GDM1 (cell line): ENCODE measurements at places on chromosomes 4 and X.

GRCh38 chr4:2292646-2293108 is 30.8 kb upstream of the MXD4 start:
- no peak for DNase-seq

DNA sequence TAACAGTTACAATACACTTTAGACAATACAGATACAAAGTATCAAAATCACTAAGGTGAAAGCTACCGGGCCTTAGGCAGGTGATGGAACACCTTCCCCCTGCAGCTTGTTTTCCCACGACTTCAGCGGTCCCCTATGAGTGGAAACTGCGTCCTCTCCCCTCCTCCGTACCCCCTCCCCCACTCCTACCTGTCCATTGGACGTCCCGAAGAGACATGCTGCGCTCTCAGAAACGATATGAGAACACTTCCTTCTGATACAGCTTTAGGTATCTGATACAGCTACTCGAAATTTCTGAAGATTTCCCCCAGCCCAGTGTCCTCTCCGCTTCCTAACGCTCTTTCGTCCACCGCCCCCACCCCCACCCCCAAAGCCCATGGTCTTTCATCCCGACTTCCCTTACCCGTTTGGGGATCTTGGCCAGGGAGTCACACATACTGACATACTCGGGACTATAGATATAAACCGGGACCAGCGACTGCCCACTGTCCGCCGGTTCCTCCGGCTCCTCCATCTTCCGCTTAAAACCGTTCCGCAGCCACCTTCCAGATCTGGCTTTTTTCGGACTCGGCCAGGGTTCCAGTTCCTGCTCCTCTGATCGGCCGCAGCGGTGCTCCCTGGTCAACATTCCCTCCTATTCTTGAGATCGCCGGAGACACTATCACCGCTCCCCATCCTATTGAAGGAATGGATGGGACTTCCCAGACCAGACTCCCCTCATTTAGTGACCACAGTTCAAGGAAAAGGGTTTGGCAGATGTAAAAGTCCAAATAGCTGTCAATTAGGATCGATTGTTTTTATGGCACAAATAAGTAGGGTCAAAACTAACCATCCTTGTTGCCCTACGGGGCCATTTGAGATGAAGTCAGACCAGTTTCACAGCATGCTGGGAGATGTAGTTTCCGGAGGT is at the start of gene HDAC8:
Gene HDAC8 (minus strand): TSS at position 596 of the 910 bp plus-strand sequence. CDS start 82 bp downstream, at position 514.
- peak; percentile 61 for DNase-seq

- no peak for DNase-seq
Measured at GRCh38 chr4:173516621-173517524, 13.2 kb downstream of the HAND2 start.

- no peak for DNase-seq
Measured at GRCh38 chrX:106621836-106622235, 10.1 kb downstream of the RADX start.

- DNase-seq = no peak
Measured at GRCh38 chr4:14874990-14875389, 127.3 kb upstream of the CPEB2 start.

- no peak for DNase-seq
Measured at GRCh38 chr4:140037353-140038030, 116.5 kb downstream of the MAML3 start.

DNA sequence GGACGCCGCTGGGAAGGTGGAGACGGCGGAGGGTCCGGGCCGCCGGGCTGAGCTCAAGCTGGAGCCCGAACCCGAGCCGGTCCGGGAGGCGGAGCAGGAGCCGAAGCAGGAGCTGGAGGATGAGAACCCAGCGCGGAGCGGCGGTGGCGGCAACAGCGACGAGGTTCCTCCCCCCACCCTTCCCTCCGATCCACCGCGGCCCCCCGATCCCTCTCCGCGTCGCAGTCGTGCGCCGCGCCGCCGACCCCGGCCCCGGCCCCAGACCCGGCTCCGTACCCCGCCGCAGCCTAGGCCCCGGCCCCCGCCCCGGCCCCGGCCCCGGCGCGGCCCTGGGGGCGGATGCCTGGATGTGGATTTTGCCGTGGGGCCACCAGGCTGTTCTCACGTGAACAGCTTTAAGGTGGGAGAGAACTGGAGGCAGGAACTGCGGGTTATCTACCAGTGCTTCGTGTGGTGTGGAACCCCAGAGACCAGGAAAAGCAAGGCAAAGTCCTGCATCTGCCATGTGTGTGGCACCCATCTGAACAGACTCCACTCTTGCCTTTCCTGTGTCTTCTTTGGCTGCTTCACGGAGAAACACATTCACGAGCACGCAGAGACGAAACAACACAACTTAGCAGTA is 483 bp downstream of the USP27X start:
- no peak for DNase-seq
